NCI-H774 (cell line): ENCODE measurements at places on chromosomes 11 and 22.

DNA sequence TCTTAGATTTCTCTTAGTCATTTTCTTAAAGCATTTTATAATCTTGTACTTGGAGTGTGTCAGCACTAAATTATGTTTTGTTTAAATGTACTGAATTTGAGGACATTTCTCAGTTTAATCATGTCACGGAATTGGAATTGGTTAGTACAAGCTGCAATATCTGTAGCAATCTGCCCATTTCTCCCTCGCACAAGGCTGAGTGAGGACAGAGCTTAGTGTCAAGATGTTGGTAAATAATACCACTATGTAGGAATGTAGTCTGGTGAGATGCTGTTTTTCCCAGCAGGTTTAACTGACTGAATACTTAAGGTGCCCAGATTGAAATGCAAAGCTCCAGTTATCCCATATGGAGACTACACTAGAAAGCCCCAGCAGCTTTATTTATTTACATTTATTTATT lies 30.6 kb downstream of the SREBF2 start:
- no peak for DNase-seq

DNA sequence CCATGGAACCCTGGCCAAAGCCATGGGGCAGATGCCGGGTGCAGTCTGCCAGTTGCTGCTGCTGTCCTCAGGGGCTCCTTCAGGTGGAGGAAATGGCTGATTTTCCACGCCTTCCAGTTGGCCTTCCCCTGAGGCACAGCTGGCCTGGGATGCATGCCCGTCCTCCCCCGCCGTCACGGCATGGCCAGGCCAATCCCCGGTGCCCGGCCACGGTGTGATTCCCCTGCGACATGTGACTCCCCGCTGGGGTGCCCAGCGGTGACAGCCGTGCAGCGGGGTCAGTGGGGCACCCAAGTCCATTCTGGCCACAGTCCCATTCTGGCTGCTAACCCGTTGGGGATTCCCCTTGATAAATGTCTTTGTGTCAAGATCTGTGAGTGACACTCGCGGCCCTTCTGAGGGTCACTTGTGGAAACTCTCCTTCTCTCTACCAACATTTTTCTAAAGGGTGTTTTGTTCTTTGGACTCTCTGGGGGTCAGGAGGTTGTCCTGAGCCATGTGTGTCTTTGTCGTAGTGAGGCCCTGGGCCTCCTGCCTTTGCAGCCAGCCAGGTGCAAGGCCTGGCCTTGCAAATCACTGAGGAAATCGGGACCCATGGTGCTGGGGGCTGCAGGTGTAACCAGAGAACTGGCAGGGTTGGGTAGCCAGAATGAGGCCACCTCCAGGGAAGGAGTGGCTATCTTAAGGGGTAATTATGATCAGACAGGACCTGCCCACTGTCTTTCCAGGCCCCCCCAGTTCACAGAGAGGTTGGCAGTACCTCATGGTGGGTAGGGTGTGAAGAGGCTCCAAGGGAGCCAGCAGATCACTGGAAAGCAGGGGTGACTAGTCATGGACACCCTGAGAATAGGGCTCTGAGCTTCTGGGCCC lies 37.1 kb downstream of the KCNQ1OT1 start:
- no peak for DNase-seq

DNA sequence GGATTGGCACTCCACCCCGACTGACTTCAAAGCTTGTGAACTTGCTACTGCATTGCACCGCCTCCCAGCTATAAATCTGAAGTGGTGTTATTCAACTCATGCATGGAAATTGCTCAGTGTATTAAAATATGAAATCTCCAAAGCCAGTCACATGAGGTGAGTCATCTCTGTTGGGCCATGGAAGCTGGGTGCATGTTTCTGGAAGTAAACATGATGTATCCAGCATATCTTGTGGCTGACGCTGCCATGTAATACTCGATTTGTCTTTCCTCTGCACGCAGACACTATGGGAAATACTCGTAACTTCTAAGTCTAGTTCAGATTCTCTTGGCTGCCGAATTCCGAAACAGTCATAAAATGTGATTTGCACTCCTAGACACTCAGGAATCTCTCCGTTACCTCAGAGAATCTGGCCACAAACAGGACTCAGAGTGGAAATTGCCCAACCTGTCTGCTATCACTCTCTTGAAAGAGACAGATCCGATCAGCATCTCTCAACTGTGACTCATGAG lies 154.9 kb upstream of the MPPED2 start:
- no peak for DNase-seq

DNA sequence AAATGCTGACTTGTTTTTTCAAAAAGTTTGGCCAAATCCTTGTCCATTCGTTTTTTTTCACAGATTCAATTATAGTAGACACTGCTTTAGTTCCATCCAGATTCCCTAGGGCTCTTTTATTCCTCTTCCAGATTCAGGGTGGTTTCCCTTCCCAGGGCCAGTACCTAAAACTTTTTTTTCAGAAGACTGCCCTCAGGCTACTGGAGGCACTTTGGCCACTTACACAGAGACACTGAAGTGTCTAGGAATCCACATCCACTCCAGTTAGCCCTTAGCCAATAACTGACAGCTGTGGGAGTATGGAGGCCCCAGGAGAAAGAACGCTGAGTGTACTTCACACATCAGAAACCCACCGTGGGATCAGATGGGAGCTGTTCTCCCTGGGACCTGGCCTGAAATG lies 77.3 kb downstream of the CCDC34 start:
- no peak for DNase-seq

DNA sequence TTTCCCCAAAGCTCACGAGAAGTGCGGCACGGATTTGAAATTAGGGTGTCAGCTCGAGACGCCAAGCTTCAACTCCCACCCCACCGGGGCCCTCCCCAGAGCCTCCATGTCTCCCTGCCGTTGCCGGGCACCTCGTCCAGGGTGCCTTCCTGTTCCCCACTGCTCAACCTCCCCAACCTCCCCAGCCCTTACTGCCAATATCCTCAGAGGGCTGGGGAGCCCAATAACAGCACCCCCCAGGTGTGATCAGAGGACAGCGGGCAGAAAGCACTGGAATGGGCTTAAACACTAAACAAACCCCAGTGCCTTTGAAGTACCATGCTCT lies 1336.4 kb downstream of the TBC1D22A start:
- DNase-seq, result no peak

GRCh38 chr22:48607901-48608662 lies 1219.6 kb downstream of the BRD1 start:
- no peak for DNase-seq
